ENCODE measurements at places on chromosomes 3 and 15.
A peak's percentile ranks its signal among the peaks of the same experiment; 100 is the strongest.

DNA sequence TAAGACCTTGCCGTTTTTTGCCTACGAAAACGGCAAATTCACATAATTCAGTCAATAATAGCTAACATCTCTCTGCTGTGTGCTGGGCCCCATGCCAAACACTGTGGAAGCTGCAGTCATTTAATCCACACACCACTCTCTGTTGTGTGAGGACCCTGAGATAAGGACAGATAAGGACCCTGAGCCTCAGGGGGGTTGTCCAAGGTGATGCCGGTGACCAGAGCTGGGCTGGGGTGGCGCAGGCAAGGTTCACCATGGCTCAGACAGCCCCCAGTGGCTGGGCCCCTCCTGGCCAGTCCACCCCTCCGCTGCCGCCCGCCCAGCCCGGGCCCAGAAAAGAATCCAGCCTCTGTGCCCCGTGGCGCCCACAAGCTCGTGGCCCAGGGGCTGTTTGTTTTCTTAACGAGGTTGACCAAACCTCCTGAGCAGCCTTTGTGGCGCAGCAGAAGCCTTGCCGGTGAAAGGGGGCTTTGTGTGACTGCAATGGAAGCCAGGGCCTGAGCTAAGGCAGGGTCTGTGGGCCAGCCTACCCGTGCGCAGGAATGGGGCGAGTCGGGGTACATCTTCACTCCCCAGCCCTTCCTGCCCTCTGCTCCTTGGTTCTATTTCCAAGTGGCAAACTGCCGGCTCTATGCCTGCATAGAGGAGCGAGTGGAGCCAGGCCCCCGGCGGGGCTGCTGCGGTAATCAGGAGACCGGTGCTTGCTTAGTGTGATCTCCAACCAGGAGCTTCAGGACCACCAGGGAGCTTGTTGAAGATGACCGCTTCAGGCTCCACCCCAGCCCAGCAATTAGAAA, 4.4 kb upstream of the SNX22 start:
- DNase-seq = no peak

DNA sequence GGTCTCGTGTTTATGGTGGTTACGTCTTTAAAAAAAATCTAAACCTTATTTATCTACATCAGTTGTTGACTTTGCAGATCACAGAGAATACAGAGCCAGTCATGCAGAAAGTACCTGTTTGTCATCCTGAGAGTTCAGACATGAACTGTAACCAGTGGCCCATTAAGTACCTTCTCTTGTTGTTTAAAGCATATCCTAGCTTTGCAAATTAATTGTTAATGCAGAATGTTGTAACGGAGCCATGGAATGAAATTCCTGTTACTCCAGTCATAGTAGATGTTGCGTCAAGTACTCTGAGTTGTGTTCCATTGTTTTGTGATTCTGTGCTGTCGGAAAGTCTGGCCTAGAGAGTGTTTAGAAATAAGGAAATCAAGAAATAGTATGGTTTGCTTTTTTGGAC, 205.2 kb downstream of the RBMS3 start:
- DNase-seq = no peak

DNA sequence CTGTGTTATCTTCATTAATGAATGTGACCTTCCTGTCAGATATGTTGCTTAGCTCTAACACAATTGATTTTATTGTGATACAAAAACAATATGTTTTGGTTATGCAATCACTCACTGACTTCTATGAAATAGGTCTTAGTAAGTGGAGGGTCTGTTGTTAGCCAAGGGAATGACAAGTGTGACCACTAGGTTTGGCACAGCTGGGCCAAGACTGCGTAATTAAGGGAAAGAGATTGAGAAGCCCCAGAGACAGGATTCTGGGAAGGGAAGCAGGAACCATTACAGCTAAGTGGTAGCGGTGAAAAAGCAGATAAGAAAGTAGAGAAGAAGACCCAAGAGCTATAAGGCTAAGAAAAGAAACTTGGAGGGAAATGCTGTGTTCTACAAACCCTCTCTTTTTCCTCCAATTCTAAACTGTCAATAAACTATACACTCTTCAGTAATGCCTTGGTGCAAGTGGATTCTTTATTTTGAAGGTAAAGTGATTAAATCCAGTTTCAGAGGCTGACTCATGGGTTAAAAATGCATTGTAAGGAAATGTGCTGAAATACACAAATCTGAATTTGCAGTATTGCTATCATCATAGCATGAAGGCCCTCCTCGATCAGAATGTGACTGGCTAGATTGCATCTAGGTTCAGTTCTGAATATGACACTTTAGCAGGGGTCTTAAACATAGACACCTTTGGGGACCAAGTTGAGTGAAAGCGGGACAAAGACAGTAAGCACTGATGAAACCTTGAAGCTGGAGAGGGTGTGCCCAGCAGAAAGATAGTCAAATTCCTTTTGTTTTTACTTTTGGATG, 26.1 kb downstream of the KCNMB2 start:
- DNase-seq = no peak

DNA sequence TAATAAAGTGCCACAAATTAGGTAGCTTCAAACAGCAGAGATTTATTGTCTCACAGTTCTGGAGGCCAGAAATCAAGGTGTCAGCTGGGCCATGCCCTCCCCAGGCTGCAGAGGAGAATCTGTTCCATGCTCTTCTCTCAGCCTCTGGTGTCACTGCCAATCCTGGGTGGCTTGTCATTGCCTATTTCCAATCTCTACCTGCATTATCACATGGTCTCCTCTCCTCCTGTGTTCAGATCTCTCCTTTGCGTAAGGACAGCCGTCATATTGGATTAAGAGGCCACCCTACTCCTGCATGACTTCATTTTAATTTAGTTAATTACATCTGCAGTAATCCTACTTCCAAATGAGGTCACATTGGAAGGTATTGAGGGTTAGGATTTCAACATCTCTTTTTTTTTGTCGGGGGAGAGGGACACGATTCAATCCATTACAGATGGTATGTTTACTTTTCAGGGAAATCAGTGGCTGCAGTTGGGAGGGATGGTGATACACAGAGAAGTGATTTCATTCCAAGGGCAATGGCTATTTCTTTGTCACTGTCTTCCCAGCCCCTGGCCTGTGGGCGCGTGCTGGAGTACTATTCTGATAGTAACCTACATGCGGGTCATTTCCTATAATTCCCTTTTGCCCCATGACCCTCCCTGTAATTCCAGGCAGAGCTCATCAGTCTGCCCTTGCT, 169.4 kb downstream of the MINAR1 start:
- DNase-seq = no peak

DNA sequence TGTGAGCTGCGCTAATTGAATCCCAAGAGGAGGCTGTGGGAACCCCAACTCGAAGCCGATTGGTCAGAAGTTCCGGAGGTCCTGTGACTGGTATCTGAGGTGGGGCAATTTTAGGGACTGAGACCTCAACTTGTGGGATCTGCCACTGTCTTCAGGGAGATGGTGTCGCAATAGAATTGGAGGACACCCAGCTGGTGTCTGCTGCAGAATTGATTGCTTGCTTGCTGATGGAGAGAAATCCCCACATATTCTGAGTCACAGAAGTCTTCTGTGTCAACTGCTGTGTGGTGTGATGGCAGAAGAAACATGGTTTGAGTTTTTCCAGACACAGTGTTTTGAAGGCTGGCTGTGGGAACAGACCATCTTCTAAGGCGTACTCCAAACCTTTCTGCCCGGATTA, 99.7 kb upstream of the PLXNA1 start:
- peak; percentile 3 for DNase-seq

DNA sequence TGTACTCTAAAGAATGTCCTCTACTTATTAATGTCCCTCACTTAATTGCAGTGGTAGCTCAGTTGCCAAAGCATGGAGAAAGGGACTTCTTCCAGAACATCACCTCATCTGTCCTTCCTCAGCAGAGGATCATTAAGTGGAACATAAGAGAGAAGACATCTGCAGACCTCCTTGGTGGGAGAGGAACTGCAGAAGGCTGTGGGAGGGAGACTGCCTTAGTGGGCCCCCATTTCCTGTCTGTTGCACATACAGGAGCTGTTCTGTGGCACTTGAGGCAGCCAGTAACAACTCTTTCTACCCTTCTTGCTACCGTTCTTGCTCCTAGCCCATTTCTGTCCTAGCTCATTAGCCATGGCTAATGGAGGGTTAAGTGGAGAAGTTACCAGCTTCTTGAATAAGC, 33.6 kb downstream of the HPS3 start:
- DNase-seq = no peak

DNA sequence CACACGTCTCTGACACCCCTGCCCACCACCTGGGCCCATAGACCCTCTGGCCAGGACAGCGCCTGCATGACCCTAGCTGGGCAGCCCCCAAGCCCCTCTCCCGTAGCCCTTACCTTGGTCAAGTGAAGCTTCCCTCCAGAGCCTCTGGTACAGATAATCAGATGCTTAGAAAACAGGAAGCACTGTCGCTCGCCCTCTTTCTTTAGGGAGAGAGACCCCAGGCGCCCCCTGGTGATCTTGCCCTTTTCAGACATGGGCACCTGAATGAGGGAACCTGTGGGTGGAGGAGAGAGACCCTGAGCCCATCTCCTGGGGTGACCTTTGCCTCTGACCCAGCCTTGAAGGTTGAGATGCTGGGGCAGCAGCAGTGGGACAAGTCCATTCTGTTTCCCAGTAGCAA, 65.4 kb downstream of the RASGRF1 start:
- peak; percentile 56 for DNase-seq

DNA sequence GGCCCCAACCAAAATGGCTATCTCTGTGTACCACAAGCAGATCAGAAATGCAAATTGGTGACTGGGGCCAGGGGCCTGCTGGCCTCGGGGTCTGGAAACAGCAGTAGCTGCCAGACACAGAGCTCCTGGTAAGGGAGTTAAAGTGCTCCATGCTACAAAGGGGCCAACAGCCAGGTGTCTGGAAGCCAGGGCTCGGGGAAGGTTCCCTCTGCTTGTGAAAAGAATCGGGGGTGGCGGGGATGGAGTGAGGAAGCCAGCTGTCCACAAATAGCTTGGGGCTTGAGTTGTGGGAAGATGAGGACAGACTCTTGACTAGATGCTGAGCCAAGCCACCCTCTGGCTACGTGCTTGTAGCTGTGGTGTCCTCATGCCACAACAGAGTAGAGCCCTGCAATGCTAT, 39.3 kb downstream of the CHRD start:
- no peak for DNase-seq

DNA sequence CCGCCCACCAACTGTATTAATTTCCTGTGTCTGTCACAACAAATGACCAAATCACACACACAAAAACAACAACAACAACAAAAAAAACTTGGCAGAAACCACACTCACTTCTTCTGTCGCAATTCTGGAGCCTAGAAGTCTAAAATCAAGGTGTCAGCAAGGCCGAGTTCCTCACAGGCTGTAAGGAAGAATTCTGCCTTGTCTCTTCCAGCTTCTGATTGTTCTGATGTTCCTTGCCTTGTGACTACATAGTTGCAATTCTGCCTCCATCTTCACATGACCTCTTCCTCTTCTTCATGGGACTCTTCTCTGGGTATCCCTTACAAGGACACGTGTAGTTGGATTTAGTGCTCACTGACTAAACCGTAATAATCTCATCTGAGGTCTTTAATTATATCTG, 61.4 kb downstream of the IL12A start:
- peak; percentile 51 for DNase-seq

GRCh38 chr15:92960996-92961681, 61.0 kb downstream of the CHD2 start:
- no peak for DNase-seq

DNA sequence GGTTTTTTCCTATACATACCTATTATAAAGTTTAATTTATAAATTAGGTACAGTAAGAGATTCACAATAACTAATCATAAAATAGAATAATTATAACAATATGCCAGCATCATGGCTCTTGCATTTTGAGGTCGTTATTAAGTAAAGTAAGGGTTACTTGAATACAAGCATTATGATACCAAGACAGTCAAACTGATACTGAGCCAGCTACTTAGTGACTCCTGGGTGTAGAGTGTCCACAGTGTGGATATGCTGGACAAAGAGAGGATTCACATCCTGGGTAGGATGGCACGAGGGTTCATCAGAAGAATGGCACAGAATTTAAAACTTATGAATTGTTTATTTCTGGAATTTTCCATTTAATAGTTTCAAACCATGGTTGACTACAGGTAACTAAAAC, 157.2 kb upstream of the IL12A start:
- no peak for DNase-seq
